Motor neuron (in vitro differentiated cells): ENCODE measurements at places on chromosomes 13 and 19. TPM values are rescaled to one million over a fixed set of nuclear protein-coding genes. Genes with fewer than 3 reads are reported as not detected.

Gene PEX11G
- 1.9 and 2.7 TPM in 2 replicates for total RNA-seq

Gene ZNF610
- 13.8 and 16.3 TPM in 2 replicates for total RNA-seq

Gene SH2D3A
- 1.5 and 2.8 TPM in 2 replicates for total RNA-seq

DNA sequence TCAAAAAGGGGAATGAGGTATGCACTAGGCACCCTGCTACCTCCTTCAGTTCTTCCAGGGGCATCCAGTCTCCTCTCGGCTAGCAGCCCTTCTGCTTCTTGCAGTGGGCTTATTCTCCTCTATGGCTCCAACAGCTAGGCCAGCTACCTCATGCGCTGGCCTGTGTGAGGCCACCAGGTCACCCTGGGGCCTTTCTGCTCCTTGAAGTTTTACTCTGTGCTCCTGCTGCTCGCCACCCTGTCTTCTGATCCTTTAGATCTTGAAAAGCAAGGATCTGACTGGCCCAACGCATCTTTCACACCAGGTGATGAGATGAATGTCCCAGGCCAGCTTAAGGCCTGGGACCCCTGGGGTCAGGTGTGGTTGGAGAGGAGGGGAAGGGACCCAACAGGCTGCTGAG lies 66.2 kb downstream of the RUBCNL start:
- no peak for ATAC-seq

GRCh38 chr19:47713046-47714021 lies at the start of gene EHD2:
TSS of gene EHD2 (plus strand) at chr19:47713422. CDS start at chr19:47716613, 3,191 bp downstream.
- ATAC-seq: peak; percentile 87

DNA sequence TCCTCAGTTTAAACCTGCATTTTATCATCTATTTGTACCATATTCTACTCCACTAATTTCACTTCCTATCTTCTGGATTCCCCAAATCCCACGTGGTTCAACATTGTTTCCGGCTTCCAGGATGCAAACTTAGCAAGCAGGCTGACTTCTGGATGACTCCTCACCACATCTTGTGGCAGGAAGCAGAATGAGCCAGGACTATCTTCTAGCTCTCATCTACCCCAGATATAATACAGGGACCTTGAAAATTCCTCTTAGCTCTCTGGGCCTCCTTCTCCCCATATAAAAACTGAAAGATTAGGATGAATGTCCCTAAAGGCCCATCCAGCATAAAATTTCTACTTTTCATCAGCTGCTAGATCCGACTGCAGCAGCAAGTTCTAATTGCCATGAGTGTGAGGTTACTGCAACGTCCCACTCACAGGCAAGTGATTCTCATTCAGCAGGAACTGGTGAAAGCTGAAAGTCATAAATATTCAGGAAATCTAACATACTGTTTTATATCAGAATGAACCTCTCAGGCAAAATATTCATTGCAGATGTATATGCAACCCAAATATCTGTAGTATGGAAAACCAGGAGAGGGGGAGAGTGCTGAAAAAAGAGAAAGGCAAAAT lies 93.4 kb downstream of the KCTD12 start:
- no peak for ATAC-seq
